NAMALWA (cell line): ENCODE measurements at places on chromosomes 16 and 17.

GRCh38 chr17:47099451-47099986 is 89.6 kb downstream of the CDC27 start:
- peak; percentile 38 for DNase-seq

DNA sequence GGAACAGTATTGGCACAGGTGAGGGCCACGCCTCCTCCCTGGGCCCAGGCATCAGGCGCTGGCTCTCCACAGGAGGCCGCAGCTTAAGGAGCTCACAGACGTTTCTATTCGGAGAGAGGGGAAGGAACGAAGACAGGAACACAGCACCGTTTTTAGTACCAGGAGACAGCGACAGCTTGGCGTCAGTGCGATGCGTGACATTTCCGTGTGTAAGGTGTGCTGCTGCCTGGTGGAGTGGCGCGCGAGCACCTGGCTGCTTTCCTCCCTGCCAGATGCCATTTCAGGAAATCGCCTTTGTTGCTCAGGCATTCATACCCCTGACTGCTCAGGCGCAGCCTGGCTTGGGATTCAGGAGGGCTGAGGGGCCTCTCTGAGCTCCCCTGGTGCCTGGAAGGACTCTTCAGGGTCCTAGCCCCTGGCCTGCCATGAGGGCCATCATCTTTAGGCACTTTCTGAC is 367.5 kb downstream of the CPPED1 start:
- no peak for DNase-seq

GRCh38 chr16:83458612-83459011 is 349.2 kb upstream of the HSBP1 start:
- DNase-seq = peak; percentile 3

- DNase-seq = no peak
These were observed 399.3 kb downstream of the CA10 start for GRCh38 chr17:51759260-51759659.

GRCh38 chr17:979539-980405 is at the start of gene NXN:
TSS of gene NXN (minus strand) at chr17:979776.
- peak; percentile 49 for DNase-seq

DNA sequence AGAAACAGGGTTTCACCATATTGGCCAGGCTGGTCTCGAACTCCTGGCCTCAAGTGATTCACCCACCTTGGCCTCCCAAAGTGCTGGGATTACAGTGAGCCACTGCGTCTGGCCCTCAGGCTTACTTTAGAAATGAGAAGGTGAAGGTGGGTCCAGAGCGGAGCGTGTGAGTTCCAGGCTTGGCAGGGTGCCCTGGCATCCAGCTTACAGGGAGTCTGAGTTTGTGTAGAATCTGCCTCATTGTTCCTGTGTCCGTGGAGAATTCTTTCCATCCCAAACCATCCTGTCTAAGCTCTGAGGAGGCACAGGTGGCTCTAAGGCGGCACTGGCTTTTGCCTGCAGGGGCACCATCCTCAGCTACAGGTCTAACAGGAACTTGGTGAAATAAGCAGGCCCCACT is 50.6 kb downstream of the RAB11FIP3 start:
- DNase-seq = no peak

GRCh38 chr17:32746698-32747097 is 130.2 kb downstream of the MYO1D start:
- no peak for DNase-seq

DNA sequence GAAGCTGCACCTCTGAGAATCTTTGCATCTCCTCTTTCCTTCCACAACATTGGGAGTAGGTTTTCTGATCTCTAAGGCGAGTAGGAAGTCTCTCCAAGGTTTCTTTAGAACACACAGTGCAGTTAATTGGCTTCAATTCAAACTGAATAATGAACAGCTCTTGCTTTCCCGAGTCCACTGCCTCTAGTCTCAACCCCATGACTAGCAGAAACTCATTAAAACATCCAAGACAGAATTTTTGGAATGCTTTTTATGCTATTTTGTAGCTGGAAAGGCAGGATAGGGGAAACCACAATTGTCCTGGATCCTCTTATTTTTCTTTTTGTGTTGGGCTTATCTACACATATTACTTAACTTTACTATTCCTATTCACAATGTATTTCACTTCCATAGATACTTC is 206.6 kb downstream of the CDH8 start:
- DNase-seq = no peak
